CD8-positive, alpha-beta memory T cell (primary cell): ENCODE measurements at places on chromosomes 7 and 10. TPM values are rescaled to one million over a fixed set of nuclear protein-coding genes. Genes with fewer than 3 reads are reported as not detected.

SFTPD gene
- total RNA-seq = not detected

TMEM196 gene
- total RNA-seq = not detected

TMEM130 gene
- not detected for total RNA-seq

ZP3 gene
- 1.6 TPM for total RNA-seq

SLC13A1 gene
- total RNA-seq = not detected

ZNF485 gene
- total RNA-seq = 5.5 TPM

PNPLA8 gene
- total RNA-seq = 17.9 TPM

CDHR3 gene
- 1.4 TPM for total RNA-seq

KBTBD2 gene
- 21.8 TPM for total RNA-seq

CCDC126 gene
- total RNA-seq = 5.9 TPM

ZNF853 gene
- 3.5 TPM for total RNA-seq

FAM25A gene
- total RNA-seq = not detected

UBTD1 gene
- total RNA-seq = 1.9 TPM

FOXI2 gene
- not detected for total RNA-seq

AOAH gene
- total RNA-seq = 25.0 TPM

DKK1 gene
- not detected for total RNA-seq

BBS9 gene
- total RNA-seq = 10.0 TPM

PKD2L1 gene
- not detected for total RNA-seq

CYCS gene
- 294 TPM for total RNA-seq

LIPJ gene
- not detected for total RNA-seq

MMP21 gene
- total RNA-seq = not detected

DPYSL4 gene
- 3.3 TPM for total RNA-seq

NKX1-2 gene
- not detected for total RNA-seq

MBLAC1 gene
- 4.4 TPM for total RNA-seq

CNNM1 gene
- total RNA-seq = 0.16 TPM
